Natural killer cell treated with Interleukin-12 subunit alpha and Interleukin-12 subunit beta and Interleukin-15 and Interleukin-18, amount 100 ng/mL, for 72 hours (primary cell): ENCODE measurements at places on chromosomes 5 and 9. TPM values are rescaled to one million over a fixed set of nuclear protein-coding genes. Genes with fewer than 3 reads are reported as not detected.

GRCh38 chr5:43637416-43637815, 34.4 kb downstream of the NNT start:
- no peak for DNase-seq

DNA sequence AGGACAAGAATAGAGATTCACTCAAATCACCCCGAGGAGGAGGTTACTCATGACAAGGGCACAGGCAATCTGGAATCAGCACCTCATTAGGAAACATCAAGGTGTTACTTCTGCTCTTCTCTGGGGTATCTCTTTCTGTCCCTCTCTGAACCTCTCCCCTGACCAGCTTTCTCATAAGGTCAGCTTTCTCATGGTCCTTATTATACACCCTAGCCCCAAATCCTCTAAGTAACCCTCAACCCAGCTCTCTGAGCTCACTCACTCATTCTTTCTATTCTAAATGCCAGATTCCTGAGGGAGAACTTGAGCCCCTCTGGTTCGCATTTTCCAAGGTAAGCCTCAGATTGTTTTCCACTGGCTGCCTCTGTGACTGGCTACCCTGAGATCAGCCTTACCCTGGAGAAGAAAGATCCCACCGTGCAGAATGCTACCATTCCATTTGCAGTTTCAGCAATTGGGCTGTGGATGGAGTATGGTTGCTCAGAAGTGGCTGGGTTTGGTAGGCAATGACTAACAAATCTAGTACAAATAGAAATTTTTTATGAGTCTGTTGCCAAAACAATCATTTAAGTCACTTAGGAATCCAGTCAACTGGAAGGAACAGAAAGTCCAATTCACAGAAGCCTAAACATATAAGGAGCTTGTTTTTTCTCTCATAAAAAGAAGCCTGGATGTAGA, 9.0 kb upstream of the TIMD4 start:
- DNase-seq: no peak

DNA sequence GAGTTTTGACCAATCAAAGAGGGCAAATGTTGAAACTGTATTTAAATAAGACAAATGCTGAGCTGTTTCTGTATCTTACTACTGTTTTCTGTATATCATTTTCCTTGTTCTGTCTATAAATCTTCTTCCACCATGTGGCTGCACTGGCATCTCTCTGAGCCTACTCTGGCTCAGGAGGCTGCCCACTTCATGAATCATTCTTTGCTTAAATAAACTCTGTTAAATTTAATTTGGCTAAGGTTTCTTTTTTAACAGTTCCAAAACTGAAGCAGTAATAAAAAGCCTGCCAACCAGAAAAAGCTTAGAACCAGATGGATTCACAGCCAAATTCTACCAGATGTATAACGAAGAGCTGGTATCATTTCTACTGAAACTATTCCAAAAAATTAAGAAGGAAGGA, 40.2 kb upstream of the TAS2R1 start:
- DNase-seq: no peak

GRCh38 chr5:127813633-127814587, 110.7 kb downstream of the CCDC192 start:
- DNase-seq: no peak

- DNase-seq: no peak
Measured at GRCh38 chr9:137452761-137453642, 6.1 kb downstream of the NSMF start.

GRCh38 chr5:122319897-122320296, 7.9 kb downstream of the SNCAIP start:
- no peak for DNase-seq

DNA sequence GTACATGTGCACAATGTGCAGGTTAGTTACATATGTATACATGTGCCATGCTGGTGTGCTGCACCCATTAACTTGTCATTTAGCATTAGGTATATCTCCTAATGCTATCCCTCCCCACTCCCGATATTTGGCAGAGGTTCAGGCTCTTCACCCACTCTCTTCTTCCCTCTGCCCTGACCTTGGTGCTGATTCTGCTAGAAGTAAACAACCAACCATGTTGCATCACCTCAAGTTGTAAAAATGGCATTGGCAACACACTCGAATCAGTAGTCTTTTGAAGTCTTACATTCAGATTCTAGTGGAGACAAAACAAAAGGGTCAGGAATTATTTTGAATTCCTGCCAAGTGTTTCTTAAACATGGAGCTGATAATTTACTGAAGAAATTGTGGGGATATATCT, 40.0 kb downstream of the PRR16 start:
- no peak for DNase-seq

DNA sequence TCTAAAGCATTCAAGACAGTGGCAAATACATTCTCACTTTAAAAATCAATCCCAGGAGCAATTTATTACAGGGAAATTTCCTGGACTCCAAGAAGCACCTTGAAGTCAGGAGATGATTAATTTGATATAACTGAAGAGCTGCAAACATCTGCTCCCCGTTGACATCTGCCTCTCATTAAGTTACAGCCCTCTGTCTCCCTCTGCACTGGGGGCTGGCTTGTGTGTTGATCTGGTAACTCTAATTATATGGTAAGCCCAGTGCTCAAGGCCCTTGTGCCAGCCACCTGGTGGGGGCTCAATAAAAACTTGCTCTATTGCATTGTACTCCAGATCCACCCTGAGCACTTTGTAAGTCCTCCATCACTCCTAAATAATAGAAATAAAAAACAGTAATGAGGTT, 131.1 kb upstream of the ZNF462 start:
- no peak for DNase-seq

DNA sequence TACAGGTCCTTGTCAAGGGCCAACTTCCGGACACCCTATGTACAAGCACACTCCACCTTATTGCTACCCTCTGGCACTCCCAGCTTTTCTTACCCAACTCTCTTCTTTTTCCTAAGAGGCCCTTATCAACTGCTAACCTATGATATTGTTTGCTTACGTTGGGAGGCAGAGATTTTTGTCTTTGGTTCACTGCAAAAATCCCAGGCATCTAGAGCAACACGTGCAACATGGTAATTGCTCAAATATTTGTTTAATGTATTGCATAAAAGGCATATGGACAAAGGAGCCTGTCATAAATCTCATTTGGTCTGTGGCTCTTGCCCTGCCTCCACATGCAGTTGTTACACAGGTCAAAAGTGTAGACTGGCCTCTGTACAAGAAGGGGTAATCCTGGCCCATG, 35.8 kb upstream of the ATP10B start:
- no peak for DNase-seq

GRCh38 chr9:3500044-3500443, 25.8 kb downstream of the RFX3 start:
- DNase-seq: no peak

GRCh38 chr5:173563246-173563645, 53.2 kb downstream of the BOD1 start:
- no peak for DNase-seq

GRCh38 chr5:122009436-122009835, 47.7 kb downstream of the SRFBP1 start:
- no peak for DNase-seq

The ABCA1 gene
- total RNA-seq: 5.0 TPM

DNA sequence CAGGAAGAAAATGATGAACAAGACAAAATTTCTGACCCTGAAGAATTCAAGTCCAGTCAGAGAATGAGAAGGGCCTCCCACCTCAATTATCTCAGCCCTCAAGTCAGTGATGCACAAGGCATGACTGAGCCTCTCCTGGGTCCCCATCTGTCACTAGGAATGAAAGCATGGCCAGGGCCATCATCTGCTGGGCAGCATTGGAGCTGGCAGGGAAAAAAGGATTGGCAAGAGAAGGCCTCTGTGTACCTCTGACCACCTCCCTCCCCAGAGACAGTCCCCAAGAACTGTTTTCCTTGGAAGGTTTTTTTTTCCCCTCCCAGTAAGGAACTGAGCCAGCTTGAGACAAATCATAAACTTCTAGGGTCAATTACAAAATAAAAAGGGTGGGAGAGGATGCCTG, 76.7 kb downstream of the KLHL3 start:
- no peak for DNase-seq

DNA sequence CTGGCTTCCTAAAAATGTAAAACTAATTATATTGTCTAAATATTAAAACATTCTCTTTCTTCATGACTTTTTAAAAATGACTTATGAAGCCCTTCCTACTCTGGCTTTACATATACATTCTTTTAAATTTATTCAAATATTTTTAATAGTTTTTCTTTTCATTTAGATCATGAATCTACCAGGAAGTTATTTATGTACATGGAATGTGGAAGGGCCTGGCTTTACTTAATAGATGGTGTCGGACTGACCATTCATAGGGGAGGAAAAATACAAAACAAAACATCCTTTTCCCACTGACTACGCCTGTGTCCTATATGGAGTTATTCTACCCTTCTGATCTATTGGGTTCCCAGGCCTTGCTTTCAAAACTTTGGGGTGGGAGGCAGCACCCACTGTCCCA, 129.8 kb downstream of the MACROH2A1 start:
- no peak for DNase-seq

DNA sequence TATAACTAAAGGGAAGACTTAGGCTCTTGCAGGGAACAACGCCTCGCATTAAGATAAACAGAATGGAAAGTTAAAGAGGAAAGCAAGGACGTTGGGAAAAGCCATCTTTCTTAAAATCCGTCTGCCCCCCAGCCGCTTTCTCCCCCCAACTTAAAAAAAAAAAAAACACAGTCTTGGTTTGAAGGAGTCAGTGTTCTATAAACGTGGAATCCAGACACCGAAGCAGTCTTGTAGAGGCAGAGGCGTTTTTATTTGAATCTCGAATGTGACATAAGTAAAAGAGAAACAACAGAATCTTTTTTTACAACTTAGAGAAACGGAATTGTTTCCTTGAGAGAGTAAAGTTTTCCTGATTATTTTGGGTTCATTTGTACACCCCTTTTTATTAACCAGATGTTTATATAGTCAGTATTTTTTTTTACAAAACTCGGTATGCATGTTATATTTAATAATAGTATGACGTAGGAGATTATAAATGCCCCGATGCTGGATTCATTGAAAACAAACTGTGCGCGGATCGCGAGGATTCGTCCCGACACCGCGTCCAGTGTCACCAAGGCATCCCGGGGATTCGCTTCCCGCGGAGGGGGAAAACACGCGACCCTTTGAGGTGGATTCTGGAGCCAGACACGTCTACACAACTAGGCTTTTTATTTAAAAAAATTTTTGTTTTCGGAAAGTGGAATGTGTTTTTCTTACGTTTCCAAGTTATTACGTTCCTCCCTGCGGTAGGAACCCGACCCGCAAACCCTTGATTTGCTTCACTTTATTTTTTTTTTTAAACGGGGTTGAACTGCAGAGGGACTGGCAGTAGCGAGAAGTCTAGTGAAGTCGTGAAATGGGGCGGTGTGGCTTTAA, 6.7 kb downstream of the PTCH1 start:
- no peak for DNase-seq

The TEK gene
- total RNA-seq: not detected

DNA sequence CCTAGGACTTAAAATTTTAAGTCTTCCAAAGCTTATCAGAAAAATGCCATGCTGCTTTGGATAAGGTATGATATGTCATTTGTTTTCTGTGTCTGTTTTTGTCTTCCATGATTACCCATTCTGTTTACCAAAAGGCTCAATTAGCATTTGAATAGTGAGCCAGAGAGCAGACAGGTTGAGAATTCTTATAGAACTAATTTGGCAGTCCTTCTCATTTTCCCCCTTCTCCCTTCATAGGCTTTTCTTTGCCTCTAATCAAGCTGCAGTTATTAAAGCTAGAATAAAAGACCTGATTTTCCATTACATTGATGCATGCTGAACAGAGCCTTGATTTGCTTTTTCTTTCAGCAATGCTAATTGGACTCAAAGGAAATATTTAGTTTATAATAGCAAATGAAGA, 993.0 kb downstream of the MAT2B start:
- DNase-seq: no peak

GRCh38 chr9:91896097-91896496, 53.9 kb downstream of the ROR2 start:
- DNase-seq: no peak

The SLC27A6 gene
- total RNA-seq: not detected

DNA sequence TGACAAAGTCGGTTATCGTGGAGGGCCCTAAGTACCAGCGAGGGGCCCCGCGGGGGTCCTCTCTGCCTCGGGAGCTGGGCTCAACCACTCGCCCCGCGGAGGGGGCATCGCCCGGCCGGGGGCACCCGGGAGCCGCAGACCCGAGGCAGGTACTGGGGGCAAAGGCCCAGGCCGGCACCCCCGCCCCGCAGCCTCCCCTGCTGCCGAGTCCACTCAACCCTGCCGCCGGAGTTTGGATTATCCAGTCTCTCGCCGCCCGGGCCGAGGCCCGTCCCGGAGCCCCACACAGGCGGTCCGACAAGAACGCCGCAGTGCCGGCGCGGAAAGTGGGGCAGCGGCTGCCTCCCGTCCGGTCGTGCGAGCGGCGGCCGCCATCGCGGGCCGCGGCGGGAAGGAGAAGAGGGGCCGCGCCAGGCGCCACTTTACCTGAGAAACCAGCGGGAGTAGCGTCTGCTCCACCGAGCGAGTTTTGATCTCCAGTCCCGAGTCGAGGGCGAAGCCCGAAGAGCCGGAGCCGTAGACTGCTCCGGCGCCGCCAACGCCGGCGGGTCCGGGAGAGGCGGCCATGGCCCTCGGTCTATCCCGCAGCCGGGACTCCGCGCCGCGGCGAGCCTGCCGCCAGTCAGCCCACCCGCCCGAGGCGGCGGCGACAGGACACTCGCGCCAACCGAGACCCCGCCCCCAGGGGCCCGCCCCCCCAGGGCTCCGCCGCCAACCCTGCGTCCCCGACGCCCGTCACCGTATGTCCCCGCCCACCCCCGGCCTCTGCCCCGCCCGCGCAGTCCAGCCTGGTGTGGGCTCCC, at the start of gene CTNNAL1:
Gene CTNNAL1, minus strand, starts transcription at position 624 of the 803 bp plus-strand sequence. Its CDS starts 57 bp downstream, at position 567.
- peak; percentile 93 for DNase-seq

The ARRDC1 gene
- 64.7 TPM for total RNA-seq

GRCh38 chr5:45847877-45848276, 151.7 kb upstream of the HCN1 start:
- DNase-seq: no peak

The ZFP37 gene
- total RNA-seq: 2.5 TPM

DNA sequence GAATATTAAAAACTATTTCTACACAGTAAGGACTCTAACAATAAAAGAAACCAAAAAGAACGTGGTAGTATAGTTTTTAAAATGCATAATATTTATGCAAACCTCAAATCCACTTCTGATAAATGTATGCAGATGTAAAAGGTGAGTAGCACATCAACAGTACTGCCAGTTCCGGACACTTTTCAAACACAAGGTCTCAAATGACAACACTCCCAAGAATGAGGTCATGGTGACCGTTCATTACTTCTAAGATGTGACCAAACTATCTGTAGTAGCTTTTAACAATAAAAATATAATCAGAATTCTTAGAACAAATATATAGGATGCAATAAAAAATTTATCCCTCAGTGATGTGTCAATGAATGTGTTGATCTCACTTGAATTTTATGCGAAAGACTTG, 238.7 kb upstream of the NREP start:
- no peak for DNase-seq

The MYORG gene
- 1.1 TPM for total RNA-seq

GRCh38 chr5:140398379-140398811, 3.2 kb upstream of the ANKHD1 start:
- DNase-seq: no peak

DNA sequence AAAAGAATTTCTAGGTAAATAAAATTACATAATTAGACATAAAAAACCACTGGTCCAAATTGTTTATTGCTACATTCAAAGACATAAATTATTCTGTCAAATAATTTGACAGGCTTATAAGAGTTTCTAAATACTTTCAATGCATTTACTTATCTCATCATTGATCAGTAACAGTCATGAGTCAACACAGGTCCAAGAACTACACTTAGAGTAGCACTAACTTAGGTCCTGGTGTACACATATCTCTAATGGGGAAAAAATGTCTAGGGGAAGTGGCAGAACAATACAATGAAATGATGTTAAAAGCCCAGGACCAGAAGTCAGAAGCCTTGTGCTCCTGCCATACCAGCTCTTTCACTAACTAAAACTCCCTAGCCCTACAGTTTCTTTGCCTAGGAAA, 96.5 kb upstream of the SLCO6A1 start:
- DNase-seq: no peak
